ENCODE measurements at places on chromosomes 11 and 22.

DNA sequence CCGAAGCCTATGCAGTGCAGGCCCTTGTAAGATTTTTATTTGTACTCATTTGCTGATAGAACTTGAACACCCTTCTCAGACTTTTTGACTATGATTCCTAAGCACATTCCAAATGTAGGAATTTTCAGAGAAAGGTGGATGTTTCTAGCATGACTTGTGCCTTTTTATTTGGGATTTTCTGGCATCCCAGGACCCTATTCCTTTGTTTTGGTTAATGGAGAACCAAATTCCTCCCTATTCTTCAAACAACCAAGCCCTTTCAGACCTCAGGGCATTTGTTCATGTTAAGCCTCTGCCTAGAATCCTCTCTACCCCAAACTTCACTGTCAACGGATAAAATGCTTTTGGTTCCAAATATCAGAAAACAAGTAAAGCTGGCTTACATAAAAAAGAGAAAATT is 371.1 kb downstream of the DDX10 start:
- no peak for DNase-seq

GRCh38 chr22:44131412-44131811 is 49.3 kb upstream of the PARVG start:
- DNase-seq, result no peak

GRCh38 chr11:20112291-20113148 is 47.8 kb downstream of the DBX1 start:
- DNase-seq, result no peak

DNA sequence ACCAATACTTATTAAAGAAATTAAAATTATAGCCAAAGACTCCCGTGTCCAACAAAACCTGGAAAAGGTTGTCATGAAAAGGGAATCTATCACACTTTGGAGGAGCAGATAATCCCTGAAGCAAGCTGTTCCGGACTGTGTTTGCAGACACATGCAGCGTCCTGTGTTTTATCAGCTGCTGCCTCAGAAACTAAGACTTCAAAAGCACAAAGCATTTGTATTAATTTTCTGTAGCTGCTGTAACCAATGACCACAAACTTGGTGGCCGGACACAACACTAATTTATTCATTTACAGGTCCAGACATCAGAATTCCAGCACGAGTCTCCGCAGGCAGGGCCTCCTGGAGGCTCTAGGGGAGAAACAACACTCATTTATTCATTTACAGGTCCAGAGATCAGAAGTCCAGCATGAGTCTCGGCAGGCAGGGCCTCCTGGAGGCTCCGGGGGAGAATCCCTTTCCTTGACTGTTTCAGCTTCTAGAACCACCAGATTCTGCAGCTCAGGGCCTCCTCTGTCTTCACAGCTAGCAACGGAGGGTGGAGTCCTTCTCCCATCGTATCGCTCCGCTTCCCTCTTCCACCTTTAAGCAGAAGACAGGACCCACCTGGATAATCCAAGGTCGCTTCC is 465.3 kb downstream of the BRD1 start:
- DNase-seq, result no peak

GRCh38 chr22:28822930-28823551 is 22.7 kb upstream of the XBP1 start:
- DNase-seq, result no peak

DNA sequence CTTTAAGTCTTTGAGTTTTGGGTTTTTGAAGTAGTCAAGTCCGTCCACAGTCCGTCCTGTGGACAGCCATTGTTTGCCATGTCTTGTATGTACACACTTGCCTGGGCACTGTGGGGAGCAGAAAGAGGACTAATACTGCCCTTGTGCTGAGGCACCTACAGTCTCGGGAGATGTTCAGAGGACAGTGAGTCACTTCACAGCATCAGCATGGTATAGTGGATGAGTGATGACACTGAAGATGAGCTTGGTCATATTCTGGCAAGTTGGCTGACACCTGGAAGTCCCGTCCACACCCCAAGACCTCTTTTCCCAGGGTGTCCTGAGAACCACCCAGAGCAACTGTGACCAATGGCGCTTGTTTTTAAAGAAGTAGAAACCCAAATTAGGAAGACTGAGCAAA is 29.2 kb downstream of the NF2 start:
- no peak for DNase-seq

DNA sequence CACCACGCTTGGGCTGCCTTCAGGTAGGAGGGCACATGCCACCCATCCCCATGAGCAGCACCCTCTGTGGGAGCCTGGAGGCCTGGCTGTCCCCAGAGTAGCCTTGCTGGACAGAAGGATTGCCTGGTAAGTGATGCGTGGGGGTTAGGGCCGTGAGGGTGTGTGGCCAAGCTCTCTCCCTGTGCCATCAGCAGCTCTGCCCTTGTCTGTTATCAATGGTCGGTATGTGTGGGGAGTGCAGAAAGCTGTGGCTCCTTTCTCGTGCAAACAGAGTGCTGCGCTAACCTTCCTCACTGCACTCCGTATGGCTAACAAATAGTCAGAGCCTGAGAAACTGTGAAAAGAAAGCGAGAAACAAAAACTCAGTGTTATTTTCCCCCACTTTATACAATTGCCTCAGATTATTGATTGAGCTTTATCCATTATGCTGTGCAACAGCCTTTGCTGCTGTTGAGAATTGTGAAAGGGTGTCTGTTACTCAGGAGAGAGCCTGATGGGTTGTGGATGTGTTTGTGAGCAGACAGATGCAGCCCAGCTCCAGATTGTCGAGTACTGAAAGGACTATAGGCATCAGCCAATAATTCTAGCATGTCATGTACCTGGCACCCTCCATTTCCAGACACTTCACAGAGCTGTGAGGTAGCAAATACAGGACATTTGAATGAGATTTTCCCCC is 432.2 kb downstream of the NTM start:
- DNase-seq, result no peak

DNA sequence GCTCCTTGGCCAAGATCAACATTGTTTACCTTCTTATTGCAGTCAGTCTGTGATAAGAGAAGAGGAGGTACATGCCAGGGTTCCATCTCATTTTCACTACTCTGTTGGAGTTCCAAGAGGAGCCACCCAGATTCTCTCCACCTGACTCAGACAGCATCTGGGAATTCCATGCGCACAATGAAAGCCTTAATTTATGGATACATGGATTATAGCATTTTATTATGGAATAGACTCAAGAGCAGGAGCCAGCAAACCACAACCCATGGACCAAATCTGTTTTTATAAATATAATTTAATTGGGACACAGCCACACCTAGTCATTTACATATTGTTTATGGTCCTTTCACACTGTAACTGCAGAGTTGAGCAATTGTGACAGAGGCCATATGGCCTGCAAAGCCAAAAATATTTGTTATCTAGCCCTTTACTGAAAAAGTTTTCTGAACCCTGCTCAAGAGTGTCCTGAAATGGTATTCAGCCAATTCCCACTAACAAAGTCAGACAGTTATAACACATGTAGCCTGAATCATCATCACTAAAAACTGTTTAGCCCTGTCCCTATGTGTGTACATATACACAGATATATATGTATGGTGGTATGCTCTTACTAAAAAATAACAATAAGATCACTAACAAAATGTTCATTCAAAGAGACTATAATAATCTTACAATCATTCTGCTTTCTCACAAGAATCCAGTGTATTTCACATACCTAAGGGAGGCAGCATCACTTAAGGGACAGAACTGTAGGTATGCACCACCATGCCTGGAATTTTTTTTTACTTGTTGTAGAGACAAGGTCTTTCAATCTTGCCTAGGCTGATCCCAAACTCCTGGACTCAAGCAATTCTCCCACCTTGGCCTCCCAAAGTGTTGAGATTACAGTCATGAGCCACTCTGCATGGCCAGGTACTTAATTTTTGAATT is 104.5 kb upstream of the TEAD1 start:
- no peak for DNase-seq

DNA sequence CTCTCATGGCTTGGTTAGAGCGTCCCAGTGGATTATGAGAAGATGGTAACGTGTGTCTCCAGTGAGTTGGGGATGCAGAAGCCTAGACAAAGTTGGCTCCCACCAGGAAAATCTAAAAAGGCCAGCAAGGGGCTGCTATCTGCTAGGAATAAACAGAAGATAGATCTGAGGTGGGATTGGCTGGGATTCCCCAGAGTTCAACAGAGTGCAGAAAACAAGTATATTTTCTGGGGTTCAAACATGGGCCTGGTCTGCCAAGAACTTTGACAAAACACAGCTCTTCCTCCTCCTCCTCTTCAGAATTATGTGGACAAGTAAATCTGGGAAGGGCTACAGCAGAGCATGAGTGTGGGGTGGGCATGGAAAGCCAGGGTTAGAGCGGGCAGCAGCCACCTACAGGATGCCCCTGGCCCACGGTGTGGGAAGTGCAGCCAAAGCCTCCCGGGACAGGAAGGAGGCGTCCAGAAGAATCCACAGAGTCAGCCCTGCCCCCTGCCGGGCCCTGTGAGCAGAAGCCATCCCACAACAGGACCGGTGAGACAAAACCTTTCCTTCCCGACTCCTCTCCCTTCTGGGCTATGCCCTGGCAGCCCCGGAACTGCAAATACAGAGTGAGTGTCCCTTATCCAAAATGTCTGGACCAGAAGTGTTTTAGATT is 67.1 kb downstream of the CD82 start:
- DNase-seq, result no peak

DNA sequence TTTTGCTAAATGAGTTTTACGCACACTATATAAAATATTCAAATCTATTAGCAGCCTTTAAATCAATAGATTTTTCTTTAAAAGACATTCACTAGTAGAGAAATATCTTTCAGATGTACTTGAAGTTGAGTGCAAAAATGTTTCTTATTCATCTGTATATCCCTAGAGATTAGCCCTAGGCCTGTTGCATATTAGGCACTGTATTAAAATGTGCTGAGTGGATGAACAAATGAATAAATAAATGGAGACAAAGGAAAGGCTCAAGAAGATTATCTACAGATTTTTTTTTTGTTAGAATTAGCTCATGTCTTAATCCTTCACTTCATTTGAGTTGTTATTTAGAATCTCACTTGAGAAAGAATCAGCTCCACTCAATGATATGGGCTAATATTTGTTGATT is 12.0 kb upstream of the MMP13 start:
- no peak for DNase-seq

DNA sequence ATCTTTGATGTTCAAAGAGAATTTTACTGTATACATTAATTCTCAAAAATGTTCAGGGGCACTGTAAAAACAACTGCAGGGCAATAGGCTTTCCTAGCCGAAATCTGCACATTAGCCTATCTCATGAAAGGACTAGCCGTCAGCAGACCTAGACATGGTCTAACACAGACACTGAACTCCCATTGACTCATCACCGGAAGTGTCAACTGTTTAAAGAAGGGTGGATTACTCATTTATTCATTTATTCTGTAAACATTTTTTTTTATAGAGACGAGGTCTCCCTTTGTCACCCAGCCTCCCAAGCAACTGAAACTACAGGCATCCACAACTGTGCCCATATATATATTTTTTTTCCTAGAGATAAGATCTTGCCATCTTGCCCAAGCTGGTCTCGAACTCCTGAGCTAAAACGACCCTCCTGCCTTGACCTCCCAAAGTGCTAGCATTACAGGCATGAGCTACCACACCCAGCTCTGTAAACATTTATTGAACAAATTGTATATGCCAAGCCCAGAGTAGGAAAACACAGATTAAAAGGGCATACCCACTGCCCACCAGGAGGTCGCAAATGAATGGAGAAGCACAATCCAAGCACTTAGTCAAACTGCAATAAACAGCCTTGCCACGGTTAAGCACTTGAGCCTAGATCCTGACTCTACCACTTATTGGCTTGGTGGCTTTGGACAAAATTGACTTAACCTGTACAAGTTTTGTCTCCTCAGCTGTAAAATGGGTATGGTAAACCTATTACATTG is 26.6 kb downstream of the RAB30 start:
- no peak for DNase-seq

- peak; percentile 97 for DNase-seq
Observed at GRCh38 chr11:695538-696248, at the start of gene TMEM80. Gene TMEM80, plus strand, starts transcription at chr11:695816. Its CDS starts 12 bp downstream, at chr11:695828.

DNA sequence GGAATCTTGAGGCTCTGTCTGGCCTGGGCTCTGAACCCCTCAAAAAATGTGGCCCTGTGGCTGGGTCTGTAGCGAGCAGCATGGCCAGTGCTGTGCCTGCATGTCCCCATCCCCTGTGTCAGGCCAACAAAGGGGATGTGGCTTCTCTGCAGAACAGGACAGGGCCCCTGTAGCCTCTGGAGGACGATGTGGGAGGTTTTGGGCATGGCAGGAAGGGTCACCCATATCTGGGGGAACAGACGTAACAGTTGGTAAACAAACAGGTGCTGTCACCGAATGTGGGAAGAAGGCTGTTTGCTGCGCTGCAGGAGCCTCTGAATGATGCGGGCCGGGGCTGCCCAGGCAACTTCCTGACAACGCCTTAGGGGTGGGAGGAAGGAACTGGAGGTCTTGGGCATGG is 35.0 kb downstream of the LRP5 start:
- DNase-seq, result no peak

DNA sequence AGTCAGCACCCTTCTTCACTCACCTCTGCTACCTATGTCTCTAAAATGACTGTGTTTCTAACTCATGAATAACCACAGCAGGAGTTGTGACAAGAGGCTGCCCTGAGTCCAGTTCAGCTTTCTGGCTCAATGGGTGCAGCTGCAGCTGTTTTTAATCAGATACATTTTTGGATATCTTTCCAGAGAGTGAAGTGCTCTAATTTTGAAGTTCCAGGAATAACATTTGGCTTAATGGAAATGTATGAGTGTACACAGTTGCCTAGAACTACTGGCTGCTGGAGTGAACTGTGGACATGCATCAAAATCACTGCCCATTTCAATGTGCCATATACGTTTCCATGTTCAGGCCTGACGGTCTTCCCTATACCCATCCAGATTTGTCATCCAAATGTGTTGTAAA is 769.5 kb upstream of the ANO3 start:
- no peak for DNase-seq

- DNase-seq, result no peak
Observed at GRCh38 chr11:63908631-63909401, 8.1 kb downstream of the RCOR2 start.

DNA sequence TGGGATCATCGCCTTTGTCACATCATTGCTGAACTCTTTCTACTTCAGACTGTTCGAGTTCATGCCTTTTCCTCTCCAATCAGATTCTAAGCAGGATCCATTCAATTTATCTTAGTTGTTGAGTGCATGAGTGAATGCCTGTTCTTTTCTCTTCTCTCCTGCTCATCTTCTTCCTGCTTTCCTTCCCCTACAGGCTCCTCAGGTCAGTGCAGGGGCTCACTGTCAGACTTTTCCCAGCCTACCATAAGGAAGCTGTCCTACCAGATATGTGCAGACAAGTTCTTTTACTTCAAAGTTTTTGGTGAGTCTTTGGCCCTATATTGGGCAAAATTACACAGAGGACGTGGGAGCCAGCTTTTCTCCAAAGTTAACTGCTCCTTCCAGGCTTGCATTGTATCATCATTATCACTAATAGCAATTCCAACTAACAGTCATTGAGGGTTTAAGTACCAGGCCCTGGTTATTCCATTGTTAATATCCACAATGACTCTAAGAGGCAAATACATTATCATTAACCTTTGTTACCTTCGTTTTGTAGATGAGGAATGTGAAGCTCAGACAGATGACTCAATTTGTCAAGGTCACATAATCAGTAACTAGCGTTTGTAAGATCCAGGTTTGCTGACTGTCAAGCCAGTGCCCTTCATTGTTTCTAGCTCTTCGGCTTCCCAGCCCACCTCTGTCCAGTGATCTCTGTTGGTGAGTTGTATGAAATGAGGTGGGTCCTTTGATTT is 30.4 kb downstream of the OR6Q1 start:
- DNase-seq, result no peak

GRCh38 chr22:37905534-37906363 is at the start of gene MICALL1:
Gene MICALL1, plus strand, starts transcription at chr22:37906297. Its CDS starts 126 bp downstream, at chr22:37906423.
- DNase-seq, result peak; percentile 46
